Heart left ventricle (tissue), 16 donors: ENCODE measurements at places on chromosomes 3 and 15. TPM values are rescaled to one million over a fixed set of nuclear protein-coding genes. Genes with fewer than 3 reads are reported as not detected.
A peak's percentile ranks its signal among the peaks of the same experiment; 100 is the strongest.

The GUCA1C gene
- 3.7 TPM for total RNA-seq

The RAD18 gene
- 2.9 TPM for total RNA-seq

The CCR9 gene
- total RNA-seq = not detected

The LRRC2 gene
- 83.7 TPM for total RNA-seq

The RAB5A gene
- total RNA-seq = 61.4 TPM

The ARMC8 gene
- 31.3 TPM for total RNA-seq

The IGF2BP2 gene
- 16.4 TPM for total RNA-seq

The TUSC7 gene
- not detected for total RNA-seq

The TMIE gene
- total RNA-seq = 0.71 TPM

The COPG1 gene
- total RNA-seq = 78.6 TPM

The IGSF11 gene
- total RNA-seq = 5.0 TPM

The PLSCR5 gene
- not detected for total RNA-seq

The LDHAL6B gene
- not detected for total RNA-seq

The IL16 gene
- total RNA-seq = 2.9 TPM

The IMPG2 gene
- total RNA-seq = 0.16 TPM

- no peak for DNase-seq
Measured at GRCh38 chr3:72282918-72283317, 498.0 kb upstream of the PROK2 start.

- DNase-seq = no peak
Measured at GRCh38 chr15:81268340-81268739, 55.6 kb downstream of the STARD5 start.

GRCh38 chr3:160757233-160758106 is 1.4 kb downstream of the PPM1L start:
- peak; percentile 43 for DNase-seq

DNA sequence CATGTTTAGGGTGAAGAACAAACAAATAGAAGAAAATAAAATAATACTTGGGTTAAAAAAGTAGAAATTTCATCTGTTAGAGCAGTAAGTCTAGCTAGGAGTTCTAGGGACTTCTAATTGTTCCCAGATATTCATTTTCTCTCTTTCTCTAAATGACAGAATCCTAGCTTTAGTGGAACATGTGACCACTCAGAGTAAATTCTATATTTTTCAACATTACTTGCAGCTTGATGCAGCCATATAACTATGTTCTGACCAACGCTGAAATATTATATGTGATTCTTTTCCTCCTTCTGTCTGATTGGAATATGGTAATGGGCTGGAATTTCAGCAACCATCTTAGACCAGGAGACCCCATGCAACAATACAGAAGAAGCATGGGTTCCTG is 8.1 kb downstream of the PTX3 start:
- DNase-seq = no peak

DNA sequence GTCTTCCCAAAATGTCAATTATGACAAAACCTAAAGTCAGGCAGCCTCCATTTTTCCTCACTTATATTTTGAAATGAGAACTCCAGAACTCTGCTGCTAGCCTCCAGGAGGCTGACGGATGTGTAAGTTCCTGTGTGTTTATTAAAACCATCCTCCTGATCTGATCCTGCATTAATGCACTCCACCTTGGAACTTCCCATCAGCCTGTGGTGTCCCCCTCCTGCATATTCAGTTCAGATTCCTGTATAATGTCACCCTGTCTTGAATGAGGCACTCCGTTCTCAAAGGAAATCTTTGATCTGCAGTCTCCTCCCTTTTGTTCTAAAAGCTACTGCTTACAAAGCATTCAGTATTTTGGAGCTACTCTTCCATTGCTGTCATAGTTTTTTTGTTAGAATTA is 318.2 kb upstream of the ONECUT1 start:
- DNase-seq = no peak

DNA sequence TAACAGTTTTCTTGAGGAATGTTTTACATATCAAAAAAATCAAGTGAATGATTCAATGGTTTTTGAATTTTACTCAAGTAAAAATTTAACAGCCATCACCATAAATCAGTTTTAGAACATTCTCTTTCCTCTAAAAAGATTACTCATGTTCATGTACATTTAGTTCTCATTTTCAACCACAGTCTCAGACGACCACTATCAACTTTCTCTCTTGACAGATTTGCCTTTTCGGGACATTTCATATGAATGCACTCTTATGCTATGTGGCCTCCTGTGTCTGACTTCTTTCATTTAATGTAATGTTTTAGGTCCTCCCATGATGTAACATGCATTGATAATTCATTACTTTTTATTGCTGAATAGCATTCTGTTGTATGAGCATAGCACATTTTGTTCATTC is 309.3 kb upstream of the PLSCR5 start:
- no peak for DNase-seq

GRCh38 chr3:184085389-184085852 is 11.4 kb upstream of the HTR3E start:
- no peak for DNase-seq

GRCh38 chr3:63808633-63809032 is 10.5 kb upstream of the C3orf49 start:
- no peak for DNase-seq

- no peak for DNase-seq
Measured at GRCh38 chr3:195768831-195769303, 42.9 kb downstream of the MUC4 start.

DNA sequence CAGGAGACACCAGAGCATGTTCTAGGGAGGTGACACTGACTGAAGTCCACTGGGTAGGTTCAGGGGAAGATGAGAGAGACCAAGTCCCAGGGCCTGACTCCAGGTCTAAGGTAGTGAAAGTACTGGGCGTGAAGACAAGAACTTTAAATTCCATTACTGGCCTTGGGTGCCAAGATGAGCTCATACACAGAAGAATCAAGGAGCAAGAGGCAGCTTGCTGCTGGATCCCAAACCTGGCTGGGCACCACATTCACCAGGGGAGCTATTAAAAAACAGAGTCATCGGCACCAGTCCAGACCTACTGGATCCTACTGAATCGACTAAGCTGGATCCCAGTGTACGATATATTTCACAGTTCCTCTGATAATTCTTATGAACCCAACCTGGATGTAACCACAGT is 42.1 kb upstream of the ATG7 start:
- DNase-seq = no peak

DNA sequence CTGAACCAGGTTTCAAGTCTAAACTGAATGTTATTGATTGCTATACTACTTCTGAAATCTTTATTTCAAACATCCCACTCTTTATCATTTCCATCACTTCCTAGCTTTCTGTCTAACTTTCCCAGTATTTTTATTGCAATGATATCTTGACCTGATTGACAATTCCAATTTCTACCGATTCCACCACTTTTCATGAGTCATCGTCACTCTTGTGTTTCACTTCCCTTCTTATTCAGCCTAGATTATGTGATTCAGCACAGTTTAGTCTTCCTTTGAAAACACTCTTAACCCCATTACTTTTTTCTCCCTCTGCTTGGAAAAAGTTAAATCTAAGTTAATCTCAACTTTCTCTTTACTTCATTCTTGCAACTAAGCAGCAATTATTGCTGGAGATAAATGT is 62.6 kb downstream of the SLC7A14 start:
- DNase-seq = no peak

DNA sequence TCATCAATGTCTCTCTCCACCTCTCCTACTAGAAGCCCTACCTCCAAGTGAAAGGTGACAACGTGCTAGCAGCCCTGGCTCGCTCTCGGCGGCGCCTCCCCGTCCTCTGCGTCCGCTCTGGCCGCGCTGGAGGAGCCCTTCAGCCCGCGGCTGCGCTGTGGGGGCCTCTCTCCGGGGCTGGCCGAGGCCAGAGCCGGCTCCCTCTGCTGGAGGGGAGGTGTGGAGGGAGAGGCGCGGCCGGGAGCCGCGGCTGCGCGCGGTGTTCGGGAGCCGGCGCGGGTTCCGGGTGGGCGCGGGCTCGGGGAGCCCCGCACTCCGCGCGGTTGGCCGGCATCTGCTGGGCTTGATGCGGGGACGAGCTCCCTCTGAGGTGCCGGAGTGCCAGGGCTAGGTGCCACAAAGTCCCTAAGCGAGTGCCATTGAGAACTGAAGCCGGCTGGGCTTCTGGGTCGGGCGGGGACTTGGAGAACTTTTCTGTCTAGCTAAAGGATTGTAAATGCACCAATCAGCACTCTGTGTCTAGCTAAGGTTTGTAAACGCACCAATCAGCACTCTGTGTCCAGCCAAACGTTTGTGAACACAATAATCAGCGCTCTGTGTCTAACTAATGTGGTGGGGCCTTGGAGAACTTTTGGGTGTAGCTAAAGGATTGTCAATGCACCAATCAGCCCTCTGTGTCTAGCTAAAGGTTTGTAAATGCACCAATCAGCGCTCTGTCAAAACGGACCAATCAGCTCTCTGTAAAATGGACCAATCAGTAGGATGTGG is 84.8 kb upstream of the ARRDC4 start:
- DNase-seq = peak; percentile 71

- peak; percentile 65 for DNase-seq
Measured at GRCh38 chr3:52121813-52122212, 32.4 kb downstream of the POC1A start.

GRCh38 chr15:100060276-100060926 is 281.4 kb downstream of the ADAMTS17 start:
- no peak for DNase-seq

DNA sequence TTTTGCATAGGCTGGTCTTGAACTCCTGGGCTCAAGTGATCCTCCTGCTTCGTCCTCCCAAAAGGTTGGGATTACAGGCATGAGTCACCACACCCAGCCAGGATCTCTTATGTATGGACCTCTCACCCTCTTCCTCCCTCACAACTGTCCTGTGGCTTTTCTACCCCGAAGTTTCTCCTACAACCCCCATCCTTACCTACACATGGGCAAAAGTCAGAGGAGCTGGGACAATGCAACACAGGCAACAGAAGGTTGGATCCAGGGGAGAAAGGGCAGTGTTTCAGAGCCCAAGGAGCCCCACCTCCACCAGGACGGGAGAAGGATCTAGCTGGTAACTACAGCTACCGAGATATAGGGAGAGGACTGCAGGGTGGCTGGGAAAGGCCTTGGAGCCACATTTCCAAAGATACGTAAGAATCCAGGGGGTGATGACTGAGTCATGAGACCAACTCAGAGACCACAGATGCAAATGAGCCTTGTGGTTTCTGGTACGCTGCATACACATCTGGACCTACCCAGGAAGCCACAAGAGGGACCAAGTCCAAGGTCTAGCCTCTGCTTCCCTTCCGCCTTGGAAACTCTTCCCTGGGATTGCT is 13.6 kb downstream of the IGDCC4 start:
- DNase-seq = no peak

DNA sequence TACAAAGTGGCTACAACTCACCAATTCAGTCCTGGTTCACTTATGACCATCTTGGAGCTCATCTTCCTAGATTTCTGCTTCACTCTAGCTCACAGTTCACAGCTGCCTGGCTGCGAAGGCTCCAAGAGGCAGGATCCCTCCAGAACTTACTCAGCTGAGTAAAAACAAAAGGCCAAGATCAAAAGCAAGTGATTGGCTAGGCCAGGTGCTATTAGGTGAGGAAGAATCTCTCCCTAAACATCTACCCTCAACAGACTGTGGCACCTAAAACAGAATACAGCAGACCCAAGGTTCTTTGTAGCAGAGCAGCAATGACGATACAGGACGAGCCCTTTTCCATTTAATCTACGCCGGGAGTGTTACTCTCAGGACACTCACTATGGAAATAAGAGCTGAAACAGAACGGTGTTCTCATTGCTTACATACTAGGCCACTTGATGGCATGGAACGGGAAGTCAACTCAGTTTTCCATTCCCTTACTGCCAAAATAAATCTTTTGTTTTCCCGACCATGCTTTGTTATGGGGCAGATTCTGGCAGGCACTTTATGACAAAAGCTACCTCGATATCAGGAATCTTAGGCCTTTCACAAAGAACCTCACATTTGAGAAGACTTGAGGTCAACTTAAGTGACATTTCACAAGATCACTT is 901 bp downstream of the ICE2 start:
- DNase-seq = no peak

DNA sequence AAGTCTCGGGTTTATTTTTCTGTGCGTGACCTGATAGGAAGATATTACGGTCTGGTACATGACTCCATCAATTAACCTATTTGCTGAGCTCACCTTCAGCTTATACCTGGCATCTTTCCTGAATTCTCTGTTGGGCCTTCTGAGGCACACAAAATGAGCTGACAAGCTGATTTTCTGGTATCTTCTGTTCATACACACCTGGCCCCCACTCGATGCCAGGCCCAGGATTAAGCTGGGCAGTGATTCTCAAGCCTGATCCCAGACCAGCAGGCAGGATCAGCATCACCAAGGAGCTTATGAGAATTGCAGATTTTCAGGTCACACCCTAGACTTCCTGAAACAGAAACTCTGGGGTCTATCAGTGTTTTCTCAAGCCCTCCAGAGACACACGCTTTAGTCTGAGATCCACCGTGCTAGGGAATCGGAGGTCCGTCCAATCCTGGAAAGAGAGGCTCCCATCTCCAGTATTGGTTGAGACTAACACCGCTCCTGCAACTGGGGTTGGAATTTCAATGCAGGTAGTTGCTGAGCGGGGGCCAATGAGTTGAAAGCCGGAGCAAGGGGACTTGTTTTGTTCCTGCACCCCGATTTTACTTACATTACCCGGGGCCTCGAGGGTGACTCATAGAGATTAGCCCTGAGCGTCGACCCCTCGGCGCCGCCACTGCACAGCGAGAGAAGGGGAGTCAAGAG is 636 bp upstream of the EIF1B start:
- no peak for DNase-seq

- DNase-seq = peak; percentile 67
Measured at GRCh38 chr15:68371160-68371559, 60.8 kb downstream of the ITGA11 start.

DNA sequence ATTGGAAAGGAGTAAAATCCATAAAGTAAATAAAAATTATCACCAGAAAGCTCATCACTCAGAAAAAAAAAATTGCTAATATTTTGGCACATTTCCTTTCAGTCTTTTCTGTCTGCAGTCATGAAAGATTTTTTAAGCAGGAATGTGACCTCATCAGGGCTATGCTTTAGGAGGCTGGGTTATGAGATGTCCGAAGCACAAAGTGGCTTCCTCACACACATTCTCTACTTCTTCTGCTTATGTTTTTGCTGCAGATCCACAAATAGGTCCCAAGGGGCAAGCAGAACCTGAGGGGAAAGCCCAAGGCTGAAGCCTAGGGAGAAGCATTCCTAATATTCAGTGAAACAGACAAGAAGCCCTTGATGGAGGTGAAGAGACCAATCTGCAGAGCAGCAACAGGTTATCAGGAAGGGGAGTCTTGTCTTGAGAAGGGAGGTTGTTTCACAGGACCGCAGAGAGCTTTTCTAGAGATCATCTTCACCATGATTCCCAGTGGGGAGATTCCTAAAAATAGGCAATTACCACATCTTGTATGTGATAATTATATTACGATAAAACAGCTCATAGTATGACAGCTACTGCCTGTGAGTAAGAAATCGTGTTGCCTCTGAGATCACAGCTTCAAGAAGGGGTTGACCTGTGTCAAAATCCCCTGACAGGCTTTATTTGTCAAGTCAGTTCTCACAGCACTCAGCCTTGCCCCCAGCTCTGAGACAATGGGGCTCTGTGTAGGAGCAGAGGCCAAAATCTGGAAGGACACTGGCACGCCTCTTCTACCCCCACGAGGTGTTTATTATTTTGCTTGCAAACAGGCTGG is 60.5 kb downstream of the IGF2BP2 start:
- no peak for DNase-seq
